Kidney (tissue), 22 donors: ENCODE measurements at places on chromosomes 1 and 21. TPM values are rescaled to one million over a fixed set of nuclear protein-coding genes. Genes with fewer than 3 reads are reported as not detected.

GRCh38 chr1:19980314-19980713 is 896 bp upstream of the PLA2G2A start:
- no peak overlapping the region for H3K27ac ChIP-seq
- DNase-seq, result no peak

Gene MAP3K7CL
- 5.4 TPM for polyA plus RNA-seq

GRCh38 chr1:199937661-199938060 is 89.8 kb upstream of the NR5A2 start:
- H3K4me3 ChIP-seq, result no peak overlapping the region
- no peaks in the 10 kb centered on the region for H3K4me1 ChIP-seq
- no peaks in the 10 kb centered on the region for H3K36me3 ChIP-seq
- H3K27me3 ChIP-seq, result no peaks in the 10 kb centered on the region
- no peak overlapping the region for H3K27ac ChIP-seq
- peak; percentile 6 for DNase-seq

Gene ZNF683
- polyA plus RNA-seq, result not detected

Gene HSD11B1
- 5.5 TPM for polyA plus RNA-seq

DNA sequence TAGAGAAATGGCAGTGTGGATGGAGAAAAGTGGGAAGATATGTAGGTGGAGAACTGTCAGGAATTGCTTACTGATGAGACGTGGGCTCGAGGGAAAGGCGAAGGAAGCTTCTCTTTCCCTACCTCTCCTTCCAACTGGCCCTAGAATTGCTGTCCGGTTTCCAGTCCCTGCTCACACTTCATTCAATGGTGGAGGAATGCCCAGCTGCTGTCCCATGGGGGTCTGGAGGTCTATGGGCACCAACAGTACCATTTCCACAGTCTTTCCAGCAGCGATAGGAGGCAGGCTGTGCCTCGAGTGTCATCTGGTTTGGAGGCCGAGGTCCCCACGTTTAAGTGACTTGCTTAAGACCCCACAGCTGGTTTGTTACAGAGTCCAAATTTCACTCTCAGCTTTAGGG is 31.5 kb upstream of the CD1D start:
- H3K4me3 ChIP-seq, result peak overlapping the region; percentile 48
- H3K27me3 ChIP-seq, result no peaks in the 10 kb centered on the region
- no peak for DNase-seq
- H3K36me3 ChIP-seq, result no peaks in the 10 kb centered on the region
- no peaks in the 10 kb centered on the region for H3K4me1 ChIP-seq

Gene HAO2
- polyA plus RNA-seq, result 183 TPM

DNA sequence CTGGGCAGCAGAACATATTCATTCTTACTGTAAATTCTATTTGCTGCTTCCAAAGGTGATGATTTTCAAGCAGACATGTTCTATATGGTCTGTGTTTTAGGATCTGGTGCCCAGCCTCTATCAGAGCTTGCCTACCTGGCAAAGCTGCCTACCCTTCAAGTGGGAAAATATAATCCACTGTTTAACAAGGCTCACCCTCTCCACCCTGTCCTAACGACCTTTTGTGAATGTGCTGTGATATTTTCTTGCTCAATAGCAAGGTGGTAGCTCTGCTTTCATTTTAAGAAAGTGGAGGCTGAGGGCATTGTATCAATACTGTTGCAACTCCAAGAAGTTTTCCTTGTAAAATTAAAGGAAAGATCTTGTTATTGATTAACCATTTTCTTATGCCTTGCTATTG is 26.0 kb upstream of the AGO1 start:
- DNase-seq, result no peak
- H3K27me3 ChIP-seq, result no peaks in the 10 kb centered on the region
- H3K36me3 ChIP-seq, result peaks cover 3% of the 10 kb centered on the region
- no peaks in the 10 kb centered on the region for H3K4me1 ChIP-seq
- no peak overlapping the region for H3K27ac ChIP-seq
- H3K4me3 ChIP-seq, result no peak overlapping the region

Gene ZBTB8B
- 0.06 TPM for polyA plus RNA-seq

DNA sequence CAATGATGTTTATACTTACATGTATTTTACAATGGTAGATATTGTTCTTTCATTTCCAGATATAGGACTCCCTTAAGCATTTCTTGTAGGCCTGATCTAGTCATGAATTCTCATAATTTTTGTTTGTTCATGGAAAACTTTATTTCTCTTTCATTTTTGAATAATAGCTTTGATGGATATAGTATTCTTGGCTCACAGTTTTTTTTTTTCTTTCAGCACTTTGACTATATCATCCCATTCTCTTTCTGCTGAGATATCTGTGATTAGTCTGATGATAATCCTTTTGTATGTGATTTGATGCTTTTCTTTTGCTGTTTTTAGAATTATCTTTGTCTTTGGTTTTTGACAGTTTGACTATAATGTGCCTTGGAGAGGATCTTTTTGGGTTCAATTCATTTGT is 24.1 kb upstream of the CHODL start:
- no peaks in the 10 kb centered on the region for H3K27me3 ChIP-seq
- no peak for DNase-seq
- no peaks in the 10 kb centered on the region for H3K4me1 ChIP-seq
- no peak overlapping the region for H3K27ac ChIP-seq
- H3K36me3 ChIP-seq, result no peaks in the 10 kb centered on the region

- H3K27ac ChIP-seq, result no peak overlapping the region
- H3K36me3 ChIP-seq, result no peaks in the 10 kb centered on the region
- DNase-seq, result no peak
- no peak overlapping the region for H3K4me3 ChIP-seq
- no peaks in the 10 kb centered on the region for H3K27me3 ChIP-seq
Observed at GRCh38 chr1:48127735-48128685, 94.5 kb upstream of the SLC5A9 start.

Gene OR2W3
- not detected for polyA plus RNA-seq

DNA sequence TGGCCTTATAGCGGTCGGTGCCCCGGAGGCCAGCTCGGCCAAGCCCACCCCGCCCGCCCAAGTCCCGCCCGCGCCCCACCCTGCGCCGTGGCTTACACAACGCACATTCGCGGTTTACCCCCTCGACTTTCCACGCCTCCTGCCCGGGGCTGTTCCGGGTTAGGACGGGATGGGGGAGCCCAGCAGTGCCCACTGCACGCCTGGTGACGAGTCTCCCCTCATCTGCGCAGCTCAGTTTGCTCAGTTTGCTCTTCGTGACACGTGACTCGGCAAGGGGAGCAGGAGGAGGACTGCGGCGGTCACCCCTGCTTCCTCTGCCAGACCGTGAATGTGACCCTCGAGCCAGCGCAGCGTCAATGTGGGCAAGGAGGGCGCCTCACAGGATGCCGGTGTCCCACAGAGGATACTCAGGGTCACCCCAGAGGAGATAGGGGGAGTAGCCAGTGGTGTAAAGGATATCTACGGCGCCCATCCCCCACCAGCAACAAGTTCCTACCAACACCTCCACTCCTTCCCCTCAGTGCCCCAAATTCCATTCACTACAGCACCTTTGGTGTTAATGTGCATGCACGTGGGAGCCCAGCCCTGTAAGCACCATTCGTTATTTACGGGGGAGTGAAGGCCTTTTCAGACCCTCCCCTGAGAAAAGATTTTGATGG is 350 bp upstream of the S100A6 start:
- no peaks in the 10 kb centered on the region for H3K4me1 ChIP-seq
- peak overlapping the region; percentile 99 for H3K27ac ChIP-seq
- peak; percentile 86 for DNase-seq

DNA sequence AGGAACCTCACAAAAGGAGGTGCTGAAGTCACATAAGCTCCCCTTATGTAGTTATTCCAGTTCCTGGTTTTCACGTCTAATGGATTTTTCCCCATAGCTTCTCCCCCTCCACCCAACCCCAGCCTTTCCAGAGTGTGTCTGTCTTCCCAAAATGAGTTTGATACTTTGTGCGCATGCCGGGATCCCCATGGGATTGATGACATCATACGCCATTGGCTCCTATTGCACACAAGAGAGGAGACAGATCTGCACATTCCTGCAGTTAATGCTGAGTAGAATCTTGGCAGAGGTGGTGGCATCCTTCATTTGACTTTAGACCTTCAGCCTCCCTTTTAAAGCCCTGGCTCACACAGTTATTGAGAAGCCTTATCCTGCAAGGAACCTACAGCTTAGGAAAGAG is 71.4 kb downstream of the DDR2 start:
- H3K27me3 ChIP-seq, result no peaks in the 10 kb centered on the region
- DNase-seq, result no peak
- H3K4me1 ChIP-seq, result no peaks in the 10 kb centered on the region
- no peaks in the 10 kb centered on the region for H3K36me3 ChIP-seq
- H3K27ac ChIP-seq, result no peak overlapping the region

DNA sequence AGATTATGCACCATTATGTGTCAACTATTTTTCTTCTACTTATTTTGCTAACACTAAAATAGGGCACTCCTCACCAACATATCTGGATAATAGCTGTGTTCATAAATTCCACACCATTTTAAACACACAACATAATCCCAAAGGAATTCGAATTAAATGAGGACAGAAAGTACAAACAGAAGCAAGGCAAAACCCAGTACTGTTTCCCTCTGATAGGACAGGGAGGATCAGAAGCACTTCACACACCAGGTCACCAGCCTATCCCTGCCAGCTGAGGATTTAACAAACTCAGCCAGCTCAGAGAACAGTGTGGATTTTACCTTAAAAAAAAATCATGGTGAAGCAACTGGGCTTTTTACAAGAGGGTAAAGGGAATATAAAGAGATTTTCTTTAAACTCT is 20.0 kb downstream of the CRYZ start:
- H3K4me1 ChIP-seq, result no peaks in the 10 kb centered on the region
- no peak overlapping the region for H3K4me3 ChIP-seq
- H3K27me3 ChIP-seq, result no peaks in the 10 kb centered on the region
- no peak overlapping the region for H3K27ac ChIP-seq
- DNase-seq, result no peak
- no peaks in the 10 kb centered on the region for H3K36me3 ChIP-seq

Gene SHE
- polyA plus RNA-seq, result 7.6 TPM

- peaks cover 9% of the 10 kb centered on the region for H3K4me1 ChIP-seq
- no peak within 1 kb of the TSS for H3K4me3 ChIP-seq
- DNase-seq, result peak; percentile 69
- no peaks in the 10 kb centered on the region for H3K36me3 ChIP-seq
- peak within 1 kb of the TSS; percentile 69 for H3K27ac ChIP-seq
- H3K27me3 ChIP-seq, result no peaks in the 10 kb centered on the region
Observed at GRCh38 chr1:161089251-161089924, at the start of gene NECTIN4. Gene NECTIN4 (minus strand): TSS chr1:161089558. CDS start chr1:161089296, 262 bp downstream.

GRCh38 chr21:40021558-40022351 is 154.5 kb downstream of the PCP4 start:
- H3K4me3 ChIP-seq, result no peak overlapping the region
- no peaks in the 10 kb centered on the region for H3K27me3 ChIP-seq
- H3K36me3 ChIP-seq, result no peaks in the 10 kb centered on the region
- DNase-seq, result no peak
- H3K4me1 ChIP-seq, result no peaks in the 10 kb centered on the region

GRCh38 chr1:200437556-200438203 is 27.8 kb upstream of the ZNF281 start:
- no peaks in the 10 kb centered on the region for H3K27me3 ChIP-seq
- H3K4me1 ChIP-seq, result no peaks in the 10 kb centered on the region
- DNase-seq, result no peak
- no peak overlapping the region for H3K4me3 ChIP-seq
- no peaks in the 10 kb centered on the region for H3K36me3 ChIP-seq
- no peak overlapping the region for H3K27ac ChIP-seq

- no peaks in the 10 kb centered on the region for H3K4me1 ChIP-seq
- H3K27me3 ChIP-seq, result no peaks in the 10 kb centered on the region
- H3K36me3 ChIP-seq, result no peaks in the 10 kb centered on the region
- H3K4me3 ChIP-seq, result no peak overlapping the region
- no peak overlapping the region for H3K27ac ChIP-seq
Observed at GRCh38 chr1:231810415-231810814, 183.8 kb downstream of the DISC1 start.

- DNase-seq, result no peak
- no peaks in the 10 kb centered on the region for H3K27me3 ChIP-seq
- H3K27ac ChIP-seq, result no peak overlapping the region
Observed at GRCh38 chr1:41812051-41812450, 106.7 kb downstream of the HIVEP3 start.

GRCh38 chr1:230139741-230140140 is 72.7 kb downstream of the GALNT2 start:
- peaks cover 18% of the 10 kb centered on the region for H3K4me1 ChIP-seq
- H3K36me3 ChIP-seq, result no peaks in the 10 kb centered on the region
- no peaks in the 10 kb centered on the region for H3K27me3 ChIP-seq
- no peak for DNase-seq
- no peak overlapping the region for H3K27ac ChIP-seq

DNA sequence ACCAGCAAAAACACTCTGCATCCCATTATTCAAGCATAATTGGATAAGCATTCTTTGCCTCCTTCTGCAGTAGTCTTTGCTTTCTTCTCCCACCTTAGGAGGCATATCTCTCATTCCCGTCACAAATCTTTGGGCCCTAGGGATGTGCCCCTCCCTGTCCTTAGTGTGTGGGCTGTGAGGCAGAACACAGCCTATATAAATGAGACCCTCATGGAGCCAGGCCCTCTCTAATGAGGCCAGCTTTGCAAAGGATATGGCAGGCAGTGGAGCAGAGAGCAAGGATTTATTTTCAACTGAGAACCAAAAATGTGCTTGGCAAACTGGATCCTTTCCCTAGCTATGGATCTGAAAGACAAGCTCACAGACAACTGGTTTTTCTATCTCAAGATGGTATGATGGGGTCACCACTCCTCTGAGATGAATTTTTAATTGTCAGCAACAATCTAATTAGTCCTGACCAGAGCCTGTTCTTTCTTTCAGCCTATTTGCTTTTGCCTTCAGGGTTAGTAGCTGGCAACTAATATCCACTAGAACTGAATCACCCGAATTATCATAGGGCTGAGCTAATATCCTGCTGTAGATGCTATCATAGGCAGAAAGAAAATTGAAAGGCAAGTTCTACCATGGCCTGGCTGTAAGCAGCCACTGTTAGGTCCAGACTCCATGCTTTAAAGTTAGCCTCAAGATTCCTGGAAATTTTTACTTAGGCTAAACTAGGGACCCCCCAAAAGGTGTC is 134.2 kb downstream of the SYT2 start:
- H3K4me1 ChIP-seq, result no peaks in the 10 kb centered on the region
- H3K4me3 ChIP-seq, result no peak overlapping the region
- H3K27ac ChIP-seq, result no peak overlapping the region

Gene DIRAS3
- polyA plus RNA-seq, result 13.2 TPM

- H3K4me1 ChIP-seq, result no peaks in the 10 kb centered on the region
- no peaks in the 10 kb centered on the region for H3K36me3 ChIP-seq
- H3K27ac ChIP-seq, result no peak overlapping the region
- DNase-seq, result no peak
- H3K4me3 ChIP-seq, result no peak overlapping the region
Observed at GRCh38 chr1:84247425-84248220, 53.9 kb upstream of the SAMD13 start.

GRCh38 chr21:31185663-31186062 is 147.4 kb upstream of the KRTAP19-8 start:
- H3K36me3 ChIP-seq, result no peaks in the 10 kb centered on the region
- DNase-seq, result no peak
- no peaks in the 10 kb centered on the region for H3K27me3 ChIP-seq
- no peak overlapping the region for H3K27ac ChIP-seq
- no peak overlapping the region for H3K4me3 ChIP-seq
